ENCODE measurements at places on chromosomes 3 and 15.

GRCh38 chr3:161560008-161560637 is 63.5 kb downstream of the OTOL1 start:
- DNase-seq = peak; percentile 14

- DNase-seq = peak; percentile 50
These were observed 27.0 kb downstream of the SLC41A3 start for GRCh38 chr3:126056681-126057500.

DNA sequence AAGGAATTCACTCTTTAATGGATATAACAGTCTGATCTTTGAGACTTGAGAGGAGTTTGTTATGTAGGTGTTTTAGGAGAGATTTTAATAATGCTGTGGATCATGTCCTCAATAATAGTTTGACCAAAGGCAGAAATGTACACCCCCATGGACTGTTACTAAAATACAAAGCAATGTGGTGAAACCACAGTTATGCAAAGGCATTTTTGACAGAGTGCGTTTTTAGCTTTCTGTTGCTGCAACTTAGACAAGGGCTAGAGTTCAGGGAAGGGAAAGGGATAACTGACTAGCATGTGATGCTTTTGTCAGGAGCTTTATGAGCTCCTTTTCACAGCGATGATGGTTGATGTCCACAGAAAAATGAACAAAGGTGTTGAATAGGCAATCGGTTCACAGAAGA is 3.6 kb upstream of the STARD5 start:
- DNase-seq = no peak

DNA sequence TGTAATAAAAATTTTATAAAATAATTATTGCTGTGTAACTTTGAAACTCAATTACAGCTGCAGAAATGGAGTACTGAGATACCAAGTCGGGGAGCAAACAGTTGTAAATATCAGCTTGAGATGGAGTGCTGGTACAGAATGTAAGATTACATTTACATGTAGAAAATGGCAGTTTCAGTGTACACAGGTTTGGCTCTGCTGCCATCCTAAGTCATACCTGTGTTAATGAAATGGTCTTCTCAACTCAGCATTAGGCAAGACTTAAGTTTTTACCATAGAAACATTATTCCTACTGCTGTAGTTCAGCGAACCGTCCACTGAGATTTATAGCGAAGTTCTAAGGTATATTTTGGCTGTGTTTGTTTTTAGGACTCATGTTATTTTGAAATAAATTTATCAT is 110.1 kb upstream of the TBL1XR1 start:
- no peak for DNase-seq

- no peak for DNase-seq
These were observed at the start of gene SAMD7 for GRCh38 chr3:169911272-169911671. Gene SAMD7 (plus strand): TSS chr3:169911572. CDS start chr3:169919499, 7,927 bp downstream.

GRCh38 chr3:58254144-58254543 is 16.6 kb downstream of the ABHD6 start:
- no peak for DNase-seq

GRCh38 chr3:65642883-65643282 is 395.8 kb downstream of the MAGI1 start:
- DNase-seq = no peak

DNA sequence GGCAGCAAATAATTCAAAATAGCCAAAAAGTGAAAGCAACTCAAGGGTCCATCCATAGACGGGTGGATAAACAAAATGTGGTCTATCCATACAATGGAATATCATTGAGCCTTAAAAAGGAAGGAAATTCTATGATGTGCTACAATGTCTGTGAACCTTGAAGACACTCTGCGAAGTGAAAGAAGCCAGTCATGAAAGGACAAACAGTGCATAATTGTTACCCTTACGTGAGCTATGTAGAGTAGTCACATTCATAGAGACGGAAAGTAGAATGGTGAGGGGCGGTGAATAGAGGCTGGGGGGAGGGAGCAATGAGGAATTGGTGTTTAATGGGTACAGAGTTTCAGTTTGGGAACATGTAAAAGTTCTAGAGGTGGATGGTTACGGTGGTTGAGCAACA is 18.1 kb downstream of the IGF1R start:
- no peak for DNase-seq

GRCh38 chr3:101148001-101148400 is 154.8 kb upstream of the ABI3BP start:
- DNase-seq = no peak

- DNase-seq = no peak
These were observed 58.9 kb upstream of the TP63 start for GRCh38 chr3:189572249-189572648.

- no peak for DNase-seq
These were observed 104.6 kb upstream of the KLF13 start for GRCh38 chr15:31221936-31222515.

- DNase-seq = no peak
These were observed 154.7 kb upstream of the GOLIM4 start for GRCh38 chr3:168250415-168250861.

- no peak for DNase-seq
These were observed 456.3 kb upstream of the KCNMB2 start for GRCh38 chr3:178079966-178080365.

DNA sequence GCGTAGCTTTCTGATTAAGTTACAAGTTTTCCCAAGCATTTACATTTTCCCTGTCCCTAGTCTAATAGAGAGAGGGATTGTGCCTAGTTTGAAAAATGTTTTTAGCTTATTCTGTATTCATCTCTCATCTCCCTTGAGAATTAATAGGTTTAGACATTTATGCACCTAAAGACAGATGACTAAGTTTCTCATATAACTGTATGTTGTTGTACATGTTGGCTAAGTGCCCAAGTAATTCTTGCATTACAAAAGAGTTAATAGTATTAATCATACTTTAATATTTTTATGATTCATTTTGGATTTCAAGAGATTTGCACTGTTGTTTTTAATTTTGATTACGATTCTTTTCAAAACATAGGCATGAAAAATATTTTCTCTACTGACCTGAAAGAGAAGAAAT is 109.0 kb upstream of the TBL1XR1 start:
- no peak for DNase-seq

DNA sequence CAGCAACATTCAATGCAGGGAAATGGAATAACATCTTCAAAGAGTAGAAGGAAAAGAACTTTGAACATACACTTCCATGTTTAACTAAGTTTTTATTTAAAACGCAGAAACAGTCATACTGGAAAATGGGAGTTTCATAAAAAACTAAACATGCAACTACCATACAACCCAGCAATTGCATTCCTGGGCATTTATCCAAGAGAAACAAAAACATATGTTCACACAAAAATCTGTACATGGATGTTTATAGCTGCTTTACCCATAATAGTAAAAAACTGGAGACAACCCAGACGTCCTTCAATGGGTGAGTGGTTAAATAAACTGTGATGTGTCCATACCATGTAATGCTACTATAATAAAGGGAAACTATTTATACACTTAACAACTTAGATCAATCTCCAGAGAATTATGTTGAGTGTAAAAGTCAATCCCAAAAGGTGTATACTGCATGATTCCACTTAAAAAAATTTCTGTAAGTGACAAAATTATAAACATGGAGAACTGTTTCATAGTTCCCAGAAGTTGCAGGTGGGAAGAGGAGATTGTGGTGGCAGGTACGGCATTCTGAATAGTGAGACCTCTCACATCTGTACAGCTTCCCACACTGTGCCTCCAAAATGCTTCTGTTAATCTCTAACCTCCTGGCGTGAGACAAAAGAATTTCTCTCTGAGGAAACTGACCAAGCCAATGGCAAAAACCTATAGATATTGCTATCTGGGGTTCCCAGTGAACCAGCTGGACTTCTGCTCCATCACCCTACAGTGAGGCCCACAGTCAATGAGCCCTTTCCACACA is 23.1 kb downstream of the ISG20 start:
- DNase-seq = no peak

DNA sequence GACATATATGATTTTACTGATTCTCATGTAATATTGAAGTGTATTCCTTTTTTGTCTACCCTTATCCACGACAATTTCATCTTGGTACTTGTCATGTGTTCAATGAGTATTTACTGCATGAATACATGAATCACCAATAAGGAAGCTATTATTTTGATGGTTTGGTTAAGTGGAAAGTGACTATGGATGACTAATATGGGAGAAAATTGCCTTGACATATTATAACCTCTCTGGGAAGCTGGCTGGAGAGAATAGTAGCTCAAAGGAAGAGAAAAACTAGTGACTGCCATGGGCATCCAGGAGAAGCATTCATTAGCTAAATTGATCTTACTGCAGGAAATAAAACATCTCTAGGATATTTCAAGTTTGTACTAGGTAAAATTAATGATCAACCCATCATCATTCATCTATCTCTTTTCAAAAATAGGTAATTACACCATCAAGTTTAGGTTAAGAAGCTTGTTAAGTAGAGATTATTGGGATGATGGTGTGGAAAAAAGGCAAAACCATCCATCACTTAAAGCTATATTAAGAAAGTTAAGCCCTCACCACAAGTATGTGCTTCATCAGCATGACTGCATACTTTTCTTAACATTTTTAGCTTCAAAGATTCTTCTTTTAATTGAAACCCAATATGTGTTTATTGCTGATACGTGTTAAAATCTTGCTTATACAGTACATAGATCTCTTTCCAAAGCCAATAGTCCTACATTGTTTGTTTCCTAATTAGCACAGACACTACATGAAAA is 455.2 kb upstream of the ARPP21 start:
- no peak for DNase-seq

- no peak for DNase-seq
These were observed 157.9 kb upstream of the NUDT16 start for GRCh38 chr3:131223373-131224289.

- DNase-seq = peak; percentile 49
These were observed 84.3 kb downstream of the FBLN2 start for GRCh38 chr3:13633176-13633575.

GRCh38 chr3:181009225-181009624 is 19.7 kb upstream of the DNAJC19 start:
- no peak for DNase-seq
